Sciatic nerve (tissue), 2 donors: ENCODE measurements at places on chromosomes 1 and 21. TPM values are rescaled to one million over a fixed set of nuclear protein-coding genes. Genes with fewer than 3 reads are reported as not detected.

- no peak for DNase-seq
Measured at GRCh38 chr21:43325968-43326715, 100.8 kb downstream of the SIK1 start.

GRCh38 chr1:52825868-52826267, 16.7 kb upstream of the ZYG11A start:
- no peak for DNase-seq

GRCh38 chr1:53678046-53678445, 60.9 kb downstream of the GLIS1 start:
- no peak for DNase-seq

DNA sequence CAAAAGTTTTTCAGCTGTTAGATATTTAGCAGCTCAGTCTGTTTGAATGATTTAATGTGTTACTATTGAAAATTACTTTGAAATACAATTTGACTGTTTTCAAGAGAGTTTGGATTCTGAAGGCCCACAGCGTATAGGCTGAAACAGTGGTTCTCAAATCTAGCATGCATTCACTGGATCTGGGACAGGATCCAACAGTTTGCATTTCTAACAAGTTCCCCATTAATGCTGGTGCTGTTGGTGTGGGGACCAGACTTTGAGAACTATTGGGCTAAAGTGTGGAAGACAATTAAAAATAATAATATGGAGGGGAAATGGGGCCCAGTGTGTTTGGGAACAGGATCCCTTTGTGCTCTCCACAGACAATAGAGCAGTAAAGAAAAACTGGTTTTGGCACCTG, 31.9 kb downstream of the ITSN1 start:
- no peak for DNase-seq

DNA sequence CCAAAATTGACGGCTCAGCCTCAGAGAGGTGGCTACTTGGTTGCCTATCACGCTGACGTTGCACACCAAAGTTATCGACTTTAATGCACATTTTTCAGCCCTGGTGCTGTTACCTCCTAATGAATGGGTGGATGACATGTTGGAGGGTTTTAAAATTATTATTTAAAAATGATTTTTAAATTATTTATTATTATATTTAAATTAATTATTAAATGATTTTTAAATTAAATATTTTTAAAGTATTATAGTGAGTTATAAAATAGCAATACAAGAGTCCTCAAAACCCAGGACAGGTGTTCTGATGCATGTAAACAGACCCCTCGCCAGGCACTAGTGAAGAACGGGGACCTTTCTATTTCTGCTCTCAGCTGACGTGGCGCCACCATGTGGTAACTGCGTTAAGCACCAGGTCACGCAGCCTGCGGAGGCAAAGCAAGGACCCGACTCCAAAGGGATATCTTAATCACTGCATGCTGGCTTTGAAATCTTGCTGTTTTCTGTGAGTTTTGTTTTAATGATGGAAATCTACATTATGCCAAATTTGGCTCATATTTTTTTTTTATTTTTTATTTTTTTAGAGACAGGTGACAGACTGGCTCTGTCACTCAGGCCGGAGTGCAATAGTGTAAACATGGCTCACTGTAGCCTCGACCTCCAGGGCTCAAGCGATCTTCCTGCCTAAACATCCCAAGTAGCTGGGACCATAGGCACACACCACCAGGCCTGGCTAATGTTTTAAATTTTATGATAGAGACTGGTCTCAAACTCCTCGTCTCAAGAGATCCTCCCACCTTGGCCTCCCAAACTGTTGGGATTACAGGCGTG, 22.6 kb downstream of the CASP9 start:
- DNase-seq = no peak

DNA sequence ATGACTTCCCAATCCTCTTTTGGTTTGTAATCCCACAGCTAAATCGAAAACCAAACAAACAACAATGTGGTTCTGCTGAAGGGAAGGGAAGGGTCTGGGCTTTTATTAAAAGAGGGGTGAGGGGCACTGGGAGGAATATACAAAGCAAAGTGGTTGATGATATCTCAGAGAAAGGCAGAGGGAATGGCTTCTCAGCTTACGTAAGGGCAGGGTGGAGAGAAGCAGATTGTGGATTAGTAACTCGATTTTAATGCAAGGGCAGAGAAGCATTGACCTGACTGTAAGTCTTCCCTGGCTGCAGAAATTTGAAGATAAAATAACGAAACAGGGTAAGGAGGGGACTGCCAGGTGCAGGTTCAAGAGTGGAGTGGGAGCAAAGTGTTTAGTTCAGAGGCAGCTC, 438.2 kb upstream of the LRRC7 start:
- DNase-seq = no peak

DNA sequence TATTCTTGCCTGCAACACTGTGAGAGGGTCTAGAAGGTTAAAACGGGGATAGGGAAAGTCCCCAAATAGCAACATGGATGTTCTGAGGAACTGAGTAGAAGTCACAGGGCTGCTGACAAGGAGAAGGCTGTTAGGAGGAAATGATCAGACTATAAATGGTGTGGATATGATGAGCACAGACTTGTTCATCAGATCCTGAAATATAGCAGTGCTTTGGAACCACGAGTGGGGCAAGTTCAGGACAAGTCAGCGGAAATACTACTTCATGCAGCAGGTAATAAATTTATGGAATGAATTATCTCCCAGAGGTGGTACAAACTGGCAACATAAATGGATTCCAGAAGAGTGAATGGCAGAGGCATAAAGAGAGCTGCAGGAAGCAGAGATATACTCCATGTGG, 3.2 kb upstream of the KIAA0040 start:
- no peak for DNase-seq

DNA sequence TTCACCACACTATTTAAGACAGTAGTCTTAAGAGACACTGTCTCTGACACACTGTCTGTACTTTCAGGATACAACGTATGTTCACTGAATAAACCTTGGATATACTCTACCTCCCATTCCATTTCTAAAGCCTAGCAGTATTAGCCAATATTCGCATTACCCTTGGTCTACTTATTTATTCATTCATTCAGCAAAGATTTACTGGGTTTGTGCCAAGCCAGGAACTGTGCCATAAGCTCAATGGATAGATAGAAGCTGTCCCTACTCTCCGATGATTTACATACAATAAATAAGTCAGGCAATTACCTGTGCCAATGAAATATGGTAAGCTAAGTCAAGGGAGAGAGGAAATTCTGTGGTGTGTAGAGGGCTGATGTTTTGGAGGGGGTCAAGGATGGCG, 195.2 kb upstream of the RAB4A start:
- no peak for DNase-seq

DNA sequence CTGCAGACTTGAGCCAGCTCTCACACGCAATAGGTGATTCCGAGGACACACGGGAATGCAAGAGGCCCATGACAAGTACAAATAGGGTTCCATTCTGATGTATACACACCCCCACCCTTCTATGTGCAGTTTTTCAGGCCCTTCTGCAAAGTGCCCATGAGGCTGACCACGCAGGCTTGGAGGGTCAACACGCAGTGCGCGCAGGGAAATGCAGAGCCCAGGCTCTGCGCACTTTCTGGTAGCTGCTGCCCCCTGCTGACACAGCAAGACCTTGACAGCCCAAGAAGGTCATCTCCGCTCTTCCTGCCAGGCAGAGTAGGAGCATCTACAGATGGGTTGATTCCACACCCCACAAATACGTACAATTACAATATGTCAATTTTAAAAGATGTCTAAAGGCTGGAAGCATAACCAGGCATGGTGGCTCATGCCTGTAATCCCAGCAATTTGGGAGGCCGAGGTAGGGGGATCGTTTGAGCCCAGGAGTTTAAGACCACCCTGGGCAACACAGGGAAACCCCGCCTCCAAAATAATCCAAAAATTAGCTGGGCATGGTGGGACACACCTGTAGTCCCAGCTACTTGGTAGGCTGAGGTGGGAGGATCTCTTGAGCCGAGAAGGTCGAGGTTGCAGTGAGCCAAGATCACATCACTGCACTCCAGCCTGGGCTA, 18.5 kb downstream of the SH3BP5L start:
- DNase-seq = peak; percentile 76

Gene KRTAP21-2
- not detected for total RNA-seq

Gene LHX8
- not detected for total RNA-seq

Gene CHI3L1
- 37.0 TPM for total RNA-seq

Gene INAVA
- 0.45 TPM for total RNA-seq
